ENCODE measurements at places on chromosomes 2 and 18.

GRCh38 chr2:55995211-55995610 is 71.6 kb upstream of the EFEMP1 start:
- no peak for DNase-seq

GRCh38 chr2:10385933-10386773 is 62.0 kb downstream of the ODC1 start:
- peak; percentile 84 for DNase-seq

DNA sequence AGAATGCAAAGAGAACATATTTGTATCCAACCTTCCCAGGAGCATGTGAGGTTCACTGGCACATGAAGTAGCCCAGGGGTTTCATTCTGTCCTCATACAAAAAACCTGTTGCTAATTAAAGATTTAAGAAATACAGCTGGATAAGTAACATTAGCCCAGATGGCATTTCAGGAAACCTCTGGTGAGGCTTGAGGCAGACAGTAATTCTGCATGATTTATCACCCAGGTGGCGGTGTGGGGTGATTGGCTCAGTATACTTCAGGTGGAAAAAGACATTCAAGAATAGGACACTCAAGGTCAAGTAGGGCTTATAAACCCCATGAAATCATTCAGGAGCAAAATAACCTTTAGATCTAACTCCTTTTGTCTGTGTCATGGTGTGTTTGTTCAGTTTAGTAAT is 237.4 kb downstream of the RNF144A start:
- no peak for DNase-seq

DNA sequence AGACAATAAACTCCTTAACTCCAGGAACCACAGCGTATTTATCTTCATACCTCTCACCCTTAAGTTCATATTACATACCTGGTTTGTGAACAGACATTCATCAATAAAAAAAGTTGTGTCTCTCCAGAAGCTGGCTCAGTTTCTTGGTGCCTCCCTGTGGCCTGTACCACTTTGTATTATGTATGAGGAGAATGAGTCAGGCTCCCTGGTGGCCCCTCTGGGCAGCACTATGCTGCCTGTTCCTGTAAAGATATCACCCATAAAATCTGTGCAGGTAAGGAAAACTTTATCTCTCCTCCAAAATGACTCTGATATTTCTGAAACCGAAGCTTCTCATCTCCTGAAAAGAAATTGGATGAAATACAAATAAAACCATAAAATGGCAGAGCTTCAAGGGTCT is 198.4 kb upstream of the NT5C1B start:
- DNase-seq = peak; percentile 8

GRCh38 chr2:25726522-25726921 is 53.1 kb upstream of the DTNB start:
- no peak for DNase-seq

DNA sequence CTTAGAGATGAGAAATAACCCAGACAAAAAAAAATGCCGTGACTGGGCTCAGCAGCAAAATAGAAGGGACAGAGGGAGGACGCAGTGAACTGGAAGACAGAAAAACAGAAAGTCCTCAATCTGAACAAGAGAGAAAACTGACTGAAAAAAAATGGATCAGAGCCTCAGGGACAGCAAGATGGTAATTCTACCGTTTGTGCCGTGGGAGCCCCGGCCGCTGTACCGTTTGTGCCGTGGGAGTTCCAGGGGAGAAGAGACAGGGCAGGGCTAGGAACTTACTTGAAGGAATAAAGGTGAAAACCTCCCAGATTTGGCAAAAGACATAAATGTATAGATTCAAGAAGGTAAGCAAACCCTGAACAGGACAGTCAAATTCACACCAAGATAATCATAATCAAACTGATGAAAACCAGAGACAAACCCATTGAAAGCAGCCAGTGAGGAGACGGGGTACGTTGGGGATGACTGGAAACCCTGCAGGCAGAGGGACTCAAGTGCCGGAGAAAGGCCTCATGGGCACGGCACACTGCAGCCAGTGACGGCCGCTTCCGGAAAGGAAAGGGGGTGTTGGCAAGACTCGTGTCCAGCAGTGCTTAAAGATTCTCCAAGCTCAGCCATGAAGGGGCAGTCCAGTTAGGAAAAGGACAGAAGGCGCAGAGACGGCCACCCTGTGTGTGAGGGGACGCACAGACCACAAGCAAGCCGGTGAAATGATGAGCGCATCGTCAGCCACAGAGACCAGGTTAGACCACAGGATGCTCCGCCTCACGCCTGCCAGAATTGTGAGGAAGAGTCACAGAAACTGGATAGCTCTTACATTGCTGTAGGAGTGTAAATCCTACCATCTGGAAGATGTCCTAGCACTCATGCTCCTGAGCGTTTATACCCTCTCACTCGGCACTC is 40.0 kb upstream of the NFATC1 start:
- DNase-seq = no peak

- peak; percentile 98 for DNase-seq
Observed at GRCh38 chr2:9703701-9704221, 73.0 kb upstream of the YWHAQ start.

DNA sequence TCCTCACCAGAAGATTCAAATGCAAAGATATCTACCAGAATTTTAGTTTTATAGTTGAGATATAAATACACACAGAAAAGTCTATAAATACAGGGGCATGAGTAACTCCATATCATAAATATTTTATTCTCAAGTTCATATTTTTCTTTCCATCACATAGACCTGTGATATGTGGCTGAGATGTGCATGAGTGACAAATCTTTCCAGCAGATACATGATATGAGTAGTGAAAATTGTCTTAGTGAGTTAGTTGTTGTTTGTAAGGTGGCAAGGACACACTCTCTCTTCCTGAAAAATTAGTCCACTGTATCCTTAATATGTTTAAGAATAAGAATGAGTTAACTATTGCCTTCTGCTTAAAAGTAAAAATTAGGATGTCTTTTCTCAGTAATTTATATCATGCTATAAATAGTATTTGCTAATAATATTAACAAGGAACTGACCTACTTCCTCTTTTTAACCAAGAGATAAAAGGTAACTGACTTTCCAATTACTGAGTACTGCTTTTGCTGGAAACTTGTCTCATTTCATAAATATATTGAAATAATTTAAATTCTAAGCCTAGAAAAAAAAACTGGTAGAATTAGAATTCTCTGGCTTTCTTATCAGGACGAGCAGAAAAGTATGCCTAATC is 85.2 kb upstream of the SESTD1 start:
- no peak for DNase-seq

GRCh38 chr18:32267463-32267862 is 77.6 kb downstream of the MEP1B start:
- DNase-seq = no peak

GRCh38 chr2:127640082-127641072 is 5.6 kb upstream of the GPR17 start:
- no peak for DNase-seq

- no peak for DNase-seq
Observed at GRCh38 chr18:63365876-63366212, 1.2 kb downstream of the KDSR start.

GRCh38 chr2:95049961-95050360 is 24.5 kb downstream of the MAL start:
- no peak for DNase-seq

DNA sequence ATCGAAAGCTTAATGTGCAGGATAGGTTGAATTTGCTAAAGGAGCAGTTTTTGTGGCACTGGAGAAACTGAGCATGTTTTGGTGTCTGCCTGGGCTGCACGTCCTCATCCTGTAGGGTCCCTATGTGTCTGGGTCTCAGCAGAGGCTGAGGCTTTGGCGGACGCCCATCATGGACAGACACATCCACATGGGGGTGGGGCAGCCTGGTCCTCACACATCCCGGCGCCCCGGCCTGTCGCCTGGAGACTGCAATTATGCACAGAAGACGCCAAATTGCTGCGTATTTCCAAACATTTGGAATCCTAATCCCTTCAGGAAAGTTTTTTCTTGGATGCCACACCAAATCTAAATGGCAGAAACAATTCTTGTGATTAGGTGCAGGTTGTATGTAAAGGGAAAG is 128.2 kb upstream of the TWIST2 start:
- no peak for DNase-seq
